AG08395 (cell line): ENCODE measurements at places on chromosomes 12 and 14.
A peak's percentile ranks its signal among the peaks of the same experiment; 100 is the strongest.

- peak; percentile 27 for DNase-seq
Observed at GRCh38 chr14:60989599-60989998, 8.6 kb downstream of the SLC38A6 start.

- DNase-seq, result no peak
Observed at GRCh38 chr12:52306731-52307130, 14.5 kb downstream of the KRT83 start.

DNA sequence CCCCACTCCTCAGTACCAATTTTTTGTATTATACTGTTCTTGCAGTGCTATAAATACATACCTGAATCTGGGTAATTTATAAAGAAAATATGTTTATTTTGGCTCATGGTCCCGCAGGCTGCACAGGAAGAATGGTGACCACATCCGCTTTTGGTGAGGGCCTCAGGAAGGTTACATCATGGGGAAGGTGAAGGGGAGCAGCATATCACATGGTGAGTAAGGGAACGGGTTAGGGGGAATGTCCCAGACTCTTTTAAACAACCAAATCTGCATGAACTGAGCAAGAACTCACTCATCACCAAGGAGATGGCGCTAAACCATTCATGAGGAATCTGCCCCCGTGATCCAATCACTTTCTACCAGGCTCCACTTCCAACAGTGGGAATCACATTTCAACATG lies 40.0 kb downstream of the OSBPL8 start:
- no peak for DNase-seq

GRCh38 chr12:93616584-93617101 lies 44.2 kb downstream of the SOCS2 start:
- no peak for DNase-seq

GRCh38 chr14:69891422-69891821 lies 12.2 kb downstream of the SMOC1 start:
- no peak for DNase-seq

DNA sequence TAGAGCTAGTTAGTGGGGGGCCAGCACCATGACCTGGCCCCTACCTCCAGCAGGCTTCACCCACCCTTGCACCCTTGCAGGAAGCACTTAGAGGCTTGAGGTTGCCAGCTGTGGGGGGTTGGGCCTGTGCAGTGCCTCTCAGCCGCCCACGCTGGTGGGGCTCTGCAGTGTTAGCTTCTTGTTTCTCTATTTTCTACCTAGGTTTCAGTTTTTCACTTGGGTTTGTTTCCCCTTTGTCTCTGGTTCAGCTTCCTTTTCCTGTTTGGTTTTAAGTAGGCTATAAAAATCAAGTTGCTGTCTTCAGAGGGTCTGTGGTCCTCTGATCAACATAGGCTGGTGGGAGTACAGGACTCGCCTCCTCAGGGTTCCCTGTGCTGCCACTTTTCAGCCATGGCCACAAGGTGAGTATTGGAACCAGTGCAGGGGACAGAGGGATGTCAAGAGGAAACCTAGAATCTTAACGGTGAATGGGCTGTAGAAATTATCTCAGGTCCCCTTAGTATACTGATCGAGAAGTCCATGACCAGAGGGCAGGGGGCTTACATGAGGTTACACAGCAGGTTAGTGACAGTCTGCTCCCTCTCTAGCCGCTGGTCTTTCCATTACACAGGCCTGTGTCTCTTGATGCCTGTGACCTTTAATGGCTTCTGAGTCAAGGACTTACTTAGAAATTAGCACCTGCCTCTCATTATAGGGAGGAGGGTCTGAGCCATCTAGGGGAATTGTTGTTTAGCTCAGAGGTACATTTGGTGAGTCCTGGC lies at the start of gene EVL:
TSS of gene EVL (plus strand) at position 312 of the 761 bp plus-strand sequence. CDS start at position 391, 79 bp downstream.
- no peak for DNase-seq

- no peak for DNase-seq
Observed at GRCh38 chr14:79144896-79145295, 974.7 kb downstream of the NRXN3 start.

GRCh38 chr12:69046920-69047319 lies 113.9 kb upstream of the CPM start:
- no peak for DNase-seq

DNA sequence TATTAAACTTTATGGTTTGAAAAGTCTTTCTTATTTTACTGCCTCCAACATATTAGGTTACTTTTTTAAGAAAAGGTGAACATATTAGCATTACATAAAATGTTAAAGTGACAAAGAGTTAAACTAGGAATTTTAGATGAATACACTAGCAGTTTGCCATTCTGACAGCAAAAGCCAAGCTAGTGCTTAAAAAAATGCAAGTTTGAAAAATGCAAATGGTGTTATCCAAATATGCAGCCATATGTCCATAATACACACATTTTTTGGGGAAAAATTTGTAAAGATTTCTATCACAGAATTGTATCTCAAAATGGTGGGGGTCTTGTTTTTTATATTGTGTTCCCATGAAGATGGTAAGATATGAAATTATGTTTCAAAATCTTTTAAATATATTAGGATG lies 466.1 kb downstream of the FOXG1 start:
- DNase-seq, result no peak

- DNase-seq, result no peak
Observed at GRCh38 chr14:30054201-30054600, 126.6 kb upstream of the PRKD1 start.

DNA sequence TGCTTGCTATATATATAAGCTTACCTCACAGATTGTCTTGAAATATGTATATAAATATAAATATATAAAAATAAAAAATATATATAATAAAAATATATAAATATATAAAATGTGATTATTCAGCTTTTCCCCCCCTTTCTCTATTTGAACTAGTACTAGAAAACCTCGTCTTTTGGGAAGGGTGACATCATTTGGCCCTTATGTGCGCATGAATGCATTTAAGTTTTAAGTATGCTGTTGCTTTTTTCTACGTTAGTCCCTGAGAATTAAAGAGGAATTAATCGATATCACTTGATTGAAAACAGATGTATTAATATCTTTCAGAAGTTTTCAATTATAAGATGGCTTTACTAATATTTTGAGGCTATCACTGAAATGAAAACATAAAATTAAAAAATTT lies 69.9 kb downstream of the RAD51B start:
- DNase-seq, result no peak

- DNase-seq, result no peak
Observed at GRCh38 chr12:19410211-19410610, 29.1 kb upstream of the AEBP2 start.

DNA sequence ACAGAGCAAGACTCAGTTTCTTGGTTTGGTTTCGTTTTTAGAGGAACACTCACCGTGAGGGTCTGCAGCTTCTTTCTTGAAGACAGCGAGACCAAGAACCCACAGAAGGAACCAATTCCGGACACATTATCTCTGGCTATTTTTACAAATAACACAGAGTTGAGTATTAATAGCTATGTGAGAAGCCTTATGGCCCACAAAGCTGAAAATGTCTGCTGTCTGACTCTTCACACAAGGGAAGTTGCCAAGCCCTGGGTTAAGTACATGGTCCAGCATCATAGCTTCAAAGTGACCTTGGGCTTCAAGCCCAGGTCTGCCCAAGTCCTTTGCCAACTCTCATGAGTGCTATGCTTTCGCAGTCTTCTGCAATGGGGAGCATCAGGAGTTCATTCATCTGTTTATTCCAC lies 2.6 kb upstream of the LGMN start:
- no peak for DNase-seq

- DNase-seq, result peak; percentile 41
Observed at GRCh38 chr14:67963960-67964812, 144.6 kb downstream of the RAD51B start.

- DNase-seq, result no peak
Observed at GRCh38 chr14:79583738-79584408, 627.4 kb downstream of the DIO2 start.

DNA sequence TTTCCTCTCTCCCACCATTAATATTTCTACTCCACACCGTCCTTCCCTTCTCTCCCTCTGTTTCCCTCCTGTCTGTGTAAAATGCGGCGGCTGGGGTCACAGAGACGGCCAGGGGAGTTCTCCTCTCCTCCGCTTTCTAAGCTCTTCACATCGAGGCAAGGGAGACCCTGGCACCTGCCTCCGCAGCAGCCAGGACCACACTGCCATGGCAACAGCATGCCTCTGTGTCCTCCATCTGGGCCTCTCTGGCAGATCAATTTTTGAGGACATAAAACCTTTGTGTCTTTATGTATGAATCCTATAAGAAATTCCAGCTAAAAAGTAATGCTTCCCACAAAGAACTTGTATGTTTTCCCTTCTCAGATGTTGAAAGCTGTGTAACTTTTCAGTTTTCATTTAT lies 41.4 kb downstream of the DYRK4 start:
- DNase-seq, result no peak

DNA sequence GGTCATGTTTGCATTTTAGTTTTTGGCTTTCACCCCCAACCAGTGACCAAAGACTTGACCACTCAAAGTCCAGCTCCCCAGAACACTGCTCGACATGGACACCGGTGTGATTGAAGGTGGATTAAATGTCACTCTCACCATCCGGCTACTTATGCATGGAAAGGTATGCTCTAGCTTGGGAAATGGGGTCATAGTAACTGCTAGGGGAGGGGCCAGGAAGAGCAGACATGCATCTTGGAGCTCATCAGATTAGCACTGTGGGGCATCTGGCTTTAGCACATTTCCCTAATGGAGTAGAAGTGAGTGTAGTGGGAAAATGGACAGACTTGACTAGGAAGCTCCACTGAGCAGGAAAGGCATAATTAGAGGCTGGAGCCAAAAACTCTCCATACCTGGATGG lies 2.8 kb downstream of the PCBP2 start:
- DNase-seq, result no peak

DNA sequence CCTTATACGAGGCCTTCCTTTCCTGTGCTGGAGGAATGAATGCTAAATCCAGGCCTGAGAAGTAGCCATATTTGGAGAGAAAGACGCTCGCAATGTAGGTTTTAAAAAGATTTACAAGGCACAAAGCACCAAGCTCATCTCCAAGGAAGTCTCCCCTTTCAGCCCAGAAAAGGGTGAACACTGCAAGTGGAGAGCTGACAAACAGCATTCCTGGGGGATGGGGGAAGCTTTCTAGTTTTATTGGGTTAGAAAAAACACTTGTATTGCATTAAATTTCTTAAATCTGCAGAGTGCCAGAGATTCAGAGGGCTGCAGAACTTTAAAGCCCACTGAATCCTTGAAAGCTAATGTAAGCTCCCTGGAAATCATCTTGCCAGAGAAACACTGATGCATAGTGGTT lies 34.6 kb downstream of the CCDC60 start:
- no peak for DNase-seq

- peak; percentile 92 for DNase-seq
Observed at GRCh38 chr12:127810041-127810440, 456.9 kb upstream of the TMEM132C start.

GRCh38 chr14:69480136-69480535 lies 4.4 kb upstream of the PLEKHD1 start:
- no peak for DNase-seq

DNA sequence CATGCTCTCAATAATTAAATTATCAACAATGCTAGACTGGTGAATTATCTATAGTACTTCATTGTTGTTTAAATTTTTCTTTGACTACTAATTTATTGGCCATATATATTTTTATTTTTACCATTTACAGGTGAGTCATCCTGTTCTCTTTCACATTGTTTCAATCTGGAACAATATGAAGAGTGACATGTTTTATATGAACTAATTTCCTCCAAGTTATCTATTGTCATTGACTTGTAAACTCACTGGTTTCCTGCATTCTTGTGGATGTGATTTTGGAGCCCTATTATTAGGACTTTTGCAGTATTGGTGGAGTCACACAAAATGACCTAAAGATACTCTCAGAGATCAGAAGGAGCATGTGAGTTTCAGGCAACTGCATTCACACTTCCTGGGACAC lies 297.7 kb downstream of the AEBP2 start:
- DNase-seq, result no peak

DNA sequence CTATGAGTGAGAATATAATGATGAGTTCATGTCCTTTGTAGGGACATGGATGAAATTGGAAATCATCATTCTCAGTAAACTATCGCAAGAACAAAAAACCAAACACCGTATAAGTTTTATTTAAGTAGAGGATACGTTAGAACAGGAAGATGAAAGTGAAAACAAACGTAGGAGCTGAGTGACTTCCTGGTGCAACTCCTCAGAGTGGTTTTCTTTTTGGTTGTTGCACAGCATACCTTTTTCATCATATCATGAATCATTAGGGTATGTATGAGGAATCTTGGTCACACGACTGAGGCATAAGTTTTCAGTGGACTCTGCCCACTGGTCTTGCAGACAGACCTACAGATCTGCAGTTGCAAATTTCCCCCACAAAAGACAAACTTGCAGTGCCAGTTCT lies 199.0 kb downstream of the LRFN5 start:
- no peak for DNase-seq

DNA sequence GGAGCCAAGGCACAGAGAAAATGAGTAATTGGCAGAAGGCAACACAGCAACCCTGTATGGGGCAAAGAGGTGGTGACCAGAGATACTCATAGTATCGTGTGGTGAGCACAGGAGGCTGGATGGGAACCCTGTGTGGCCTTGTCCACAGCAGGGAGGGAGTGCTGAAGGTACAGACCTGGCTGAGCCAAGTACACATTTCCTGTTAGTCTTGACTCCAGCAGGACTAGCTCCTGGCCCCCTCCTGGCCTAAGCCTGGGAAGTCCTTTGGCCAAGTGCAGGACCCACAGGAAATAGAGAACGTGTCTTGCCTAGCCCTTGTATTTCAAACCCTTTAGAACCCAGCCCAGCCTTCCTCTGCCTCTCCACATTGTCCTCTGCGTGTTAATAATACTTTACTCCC lies 289.8 kb upstream of the PWP1 start:
- no peak for DNase-seq

DNA sequence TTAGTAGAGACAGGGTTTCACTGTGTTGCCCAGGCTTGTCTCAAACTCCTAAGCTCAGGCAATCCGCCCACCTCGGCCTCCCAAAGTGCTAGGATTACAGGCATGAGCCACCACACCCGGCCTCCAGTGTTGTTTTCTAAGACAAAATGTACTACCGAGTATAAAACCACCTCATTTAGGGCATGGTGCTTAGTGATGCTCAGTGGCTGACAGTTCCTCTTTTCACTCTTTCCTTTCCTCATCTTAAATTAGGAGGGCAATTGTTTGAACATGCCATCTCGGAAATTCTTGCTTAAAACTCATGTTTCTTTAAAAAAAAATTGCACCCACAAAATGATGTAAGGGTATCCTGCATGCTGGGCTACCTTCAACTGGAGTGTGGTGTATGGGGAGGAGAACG lies 89.0 kb downstream of the RFX4 start:
- DNase-seq, result no peak

GRCh38 chr14:94561656-94562010 lies 391 bp downstream of the SERPINA4 start:
- DNase-seq, result no peak

GRCh38 chr14:92934196-92935085 lies 11.5 kb downstream of the CHGA start:
- DNase-seq, result no peak

GRCh38 chr12:91204421-91204820 lies 21.8 kb upstream of the DCN start:
- DNase-seq, result no peak
